ENCODE measurements at places on chromosomes 6 and 20. TPM values are rescaled to one million over a fixed set of nuclear protein-coding genes. Genes with fewer than 3 reads are reported as not detected.

GRCh38 chr20:31760519-31761240 is 21.6 kb downstream of the TPX2 start:
- no peak for DNase-seq

- DNase-seq: no peak
Measured at GRCh38 chr20:4569865-4570264, 151.8 kb upstream of the PRND start.

LAMA5 gene
- total RNA-seq: 40.4 TPM

PRL gene
- total RNA-seq: not detected

- no peak for DNase-seq
Measured at GRCh38 chr20:61056116-61056515, 195.9 kb upstream of the CDH4 start.

DNA sequence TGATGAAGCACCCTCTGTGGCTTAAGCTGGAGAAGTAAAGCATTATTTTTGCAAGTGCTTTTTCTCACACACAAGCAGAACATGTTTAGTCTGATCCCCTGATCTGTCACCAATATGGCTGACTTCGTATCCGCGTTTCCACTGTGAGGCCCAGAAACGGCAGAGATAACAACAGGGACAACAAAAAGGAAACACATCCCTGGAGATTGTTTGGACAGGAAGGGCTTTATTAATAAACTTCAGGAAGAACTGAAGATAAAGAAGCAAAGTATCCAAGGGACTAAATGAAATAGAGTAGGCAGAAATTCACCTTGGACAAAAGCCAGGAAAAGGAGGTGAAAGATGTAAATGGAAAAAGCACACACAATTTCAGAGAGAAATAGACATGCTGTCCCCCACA is 49.2 kb downstream of the RARS2 start:
- no peak for DNase-seq

- DNase-seq: no peak
Measured at GRCh38 chr6:34573567-34574183, 17.5 kb upstream of the SPDEF start.

GRCh38 chr6:155237613-155238012 is 26.2 kb upstream of the CLDN20 start:
- DNase-seq: no peak

- DNase-seq: no peak
Measured at GRCh38 chr20:53876956-53877355, 193.4 kb downstream of the BCAS1 start.

DNA sequence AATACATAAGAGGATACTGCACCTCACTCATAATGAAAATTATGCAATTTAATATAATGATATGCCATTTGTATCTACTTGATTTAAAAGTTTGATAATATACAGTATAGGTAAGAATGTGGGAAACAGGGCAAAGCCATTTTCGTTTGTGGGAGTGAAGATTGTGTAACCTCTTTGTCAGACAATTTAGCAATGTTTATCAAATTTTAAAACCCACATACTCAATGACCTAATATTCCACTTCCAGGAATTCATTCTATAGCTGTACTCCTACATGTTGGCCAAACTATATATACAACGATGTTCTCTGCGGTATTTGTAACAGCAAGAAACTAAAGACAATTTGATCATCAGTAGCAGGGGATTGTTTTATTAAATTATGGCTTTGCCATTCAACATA is 17.8 kb upstream of the FKBP5 start:
- no peak for DNase-seq

- DNase-seq: no peak
Measured at GRCh38 chr6:168196385-168196860, 117.4 kb upstream of the FRMD1 start.

DNA sequence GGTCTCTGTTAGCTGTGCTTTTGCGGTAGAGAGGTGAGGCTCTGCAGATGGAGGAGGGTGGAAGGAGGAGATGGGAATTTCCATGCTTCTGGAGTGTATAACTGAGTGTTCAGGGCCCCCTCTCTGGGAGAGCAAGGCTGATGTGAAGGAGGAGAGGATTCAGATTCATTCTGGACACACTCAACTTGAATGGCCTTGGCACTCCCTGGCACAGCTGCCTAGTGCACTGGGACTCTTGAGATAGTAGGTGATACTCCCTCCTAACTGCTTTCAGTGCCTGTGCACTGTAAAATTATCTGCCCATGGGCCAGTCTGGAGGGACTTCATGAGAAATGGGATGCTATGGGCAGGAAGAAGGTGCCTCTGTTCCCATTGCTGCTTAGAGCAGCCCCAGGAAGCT is 54.2 kb upstream of the MYL9 start:
- no peak for DNase-seq

DNA sequence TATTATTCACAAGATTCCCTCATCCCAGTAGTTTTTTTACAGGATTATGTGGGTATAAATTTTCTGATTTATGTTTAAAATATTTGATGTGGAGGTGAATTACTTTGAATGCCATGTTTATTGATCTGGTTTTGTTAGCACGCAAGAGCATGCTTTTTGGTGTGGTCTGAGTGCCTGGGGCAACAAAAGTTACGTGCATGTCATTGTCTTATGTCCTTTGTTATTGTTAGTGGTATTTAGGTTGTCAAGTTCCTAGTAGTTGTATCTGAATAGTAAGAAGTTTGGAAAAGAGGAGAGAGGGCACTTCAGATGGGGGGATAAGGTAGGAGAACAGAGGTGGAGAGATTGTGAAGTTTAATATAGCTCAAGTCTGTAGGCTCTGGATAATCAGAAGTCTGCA is 95.0 kb downstream of the ATRN start:
- no peak for DNase-seq

GRCh38 chr6:91449539-91449938 is 862.7 kb upstream of the MAP3K7 start:
- no peak for DNase-seq

Data from urinary bladder (tissue), 4 donors.